Mammary epithelial cell (primary cell): ENCODE measurements at places on chromosomes 11 and 22.

GRCh38 chr11:119708384-119708783 is 20.6 kb downstream of the NECTIN1 start:
- no peak for DNase-seq

- DNase-seq: no peak
Observed at GRCh38 chr11:126034933-126035425, 27.7 kb downstream of the CDON start.

DNA sequence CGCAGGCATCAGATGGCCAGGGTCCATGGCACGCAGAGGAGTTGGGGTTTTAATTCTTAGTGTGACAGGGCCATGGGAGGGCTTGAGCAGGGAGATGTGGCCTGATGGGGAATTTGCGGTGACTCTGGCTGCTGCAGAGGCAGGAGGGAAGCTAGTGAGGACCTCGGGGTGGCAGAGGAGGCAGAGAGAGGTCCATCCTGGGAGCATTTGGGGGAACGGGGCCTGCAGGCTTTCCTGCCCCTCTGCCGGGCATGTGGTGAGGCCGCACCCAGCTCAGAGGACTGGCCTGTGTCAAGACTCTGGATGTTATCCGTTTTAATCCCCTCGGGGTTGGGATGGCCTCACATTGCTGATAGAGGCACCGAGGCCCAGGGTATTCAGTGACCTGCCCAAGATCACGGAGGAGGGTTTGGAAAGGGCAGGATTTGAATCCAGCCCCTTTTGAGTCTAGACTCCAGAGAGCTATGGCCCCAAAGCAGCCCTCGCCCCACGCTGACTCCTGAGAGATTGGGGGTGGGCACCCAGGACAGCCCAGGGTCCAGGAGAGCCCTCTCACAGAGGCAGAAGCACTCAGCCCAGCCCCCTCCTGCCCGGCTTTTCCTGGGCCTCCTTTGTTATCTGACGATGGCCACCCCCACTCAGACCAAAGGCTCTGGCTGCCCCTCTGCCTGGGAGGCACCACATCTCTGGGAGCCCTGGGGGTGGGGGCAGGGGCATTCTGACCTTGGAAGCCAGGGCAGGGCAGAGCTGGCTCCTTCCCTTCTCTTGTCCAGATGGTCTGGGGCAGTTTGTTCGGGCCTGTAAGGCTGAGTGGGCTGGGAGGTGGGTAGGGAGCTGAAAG is 13.9 kb downstream of the MGAT3 start:
- DNase-seq: no peak

DNA sequence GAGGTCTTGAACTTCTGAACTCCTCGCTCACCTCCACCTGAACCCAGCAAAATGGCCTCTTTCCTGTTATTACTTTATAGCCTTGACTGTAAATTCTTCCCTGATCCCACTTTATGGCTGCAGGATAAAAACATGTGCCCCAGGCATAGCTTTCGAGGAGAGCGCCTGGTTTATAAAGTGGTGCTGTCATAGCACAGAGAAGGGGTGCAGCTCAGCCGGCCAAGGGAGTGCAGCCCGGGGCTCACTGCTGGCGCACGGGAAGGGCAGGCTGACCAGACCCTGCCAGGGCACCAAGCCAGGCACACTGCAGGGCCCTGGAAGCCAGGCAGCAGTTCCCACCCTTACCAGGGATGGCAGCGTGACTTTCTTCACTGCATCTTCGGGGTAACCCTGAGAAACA is 50.9 kb downstream of the ISX start:
- DNase-seq: no peak

- no peak for DNase-seq
Observed at GRCh38 chr11:60844870-60845221, 2.9 kb downstream of the CCDC86 start.

DNA sequence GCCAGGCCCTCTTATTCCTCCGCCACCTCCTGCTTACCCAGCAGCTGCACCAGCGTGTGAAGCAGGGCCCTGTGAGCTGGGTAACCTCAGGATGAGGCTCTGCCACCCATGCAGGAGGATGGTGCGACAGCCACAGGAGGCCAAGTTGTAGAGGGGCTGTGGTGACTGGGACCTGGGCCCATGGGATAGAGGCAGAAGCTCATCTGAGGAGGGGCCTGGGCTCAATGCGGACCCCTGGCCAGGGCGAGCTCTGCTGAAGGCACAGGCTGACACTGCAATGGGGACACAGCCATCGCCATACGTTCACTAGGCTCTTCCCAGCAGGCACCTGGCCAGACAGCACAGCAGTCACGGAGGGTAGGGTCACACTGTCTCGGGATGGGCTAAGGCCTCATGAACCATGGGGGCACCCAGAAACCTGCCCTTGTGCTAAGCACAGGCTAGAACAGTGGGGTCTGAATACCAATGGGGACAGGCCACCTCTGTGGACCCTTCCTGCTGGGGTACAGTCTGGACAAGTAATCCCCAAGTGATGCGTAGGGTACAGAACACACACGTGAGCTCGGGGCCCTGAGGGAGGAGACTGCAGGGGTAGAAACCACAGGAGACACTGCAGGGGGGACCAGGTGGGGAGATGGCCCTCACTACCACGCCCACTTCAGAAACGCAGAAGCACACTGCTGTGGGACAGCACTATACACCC is 35.3 kb downstream of the GNB1L start:
- no peak for DNase-seq

DNA sequence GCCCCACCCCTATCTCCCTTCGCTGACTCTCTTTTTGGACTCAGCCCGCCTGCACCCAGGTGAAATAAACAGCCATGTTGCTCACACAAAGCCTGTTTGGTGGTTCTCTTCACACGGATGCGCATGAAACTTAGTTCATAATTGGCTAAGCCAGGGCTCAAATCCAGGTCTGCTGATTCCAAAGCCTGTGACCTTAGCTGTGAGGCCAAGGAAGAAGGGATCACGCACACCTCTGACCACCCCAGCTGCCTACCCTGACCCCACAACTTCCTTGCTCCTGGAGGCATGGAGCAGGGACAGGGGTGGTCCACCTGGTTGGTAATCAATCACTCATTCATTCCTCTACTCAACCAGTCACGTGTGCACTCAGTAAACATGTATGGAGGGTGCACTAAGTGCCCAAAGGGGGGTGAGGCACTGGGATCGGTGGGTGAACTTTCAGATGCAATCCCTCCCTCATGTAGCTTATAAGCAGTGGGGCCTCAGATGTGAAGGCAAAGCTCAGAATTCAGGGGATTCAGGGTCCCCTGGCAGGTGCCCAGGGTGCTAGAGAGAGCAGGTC is 10.3 kb downstream of the FXYD2 start:
- DNase-seq: no peak

GRCh38 chr11:132022733-132023478 is 652.5 kb downstream of the NTM start:
- DNase-seq: no peak
